Calu3 (cell line): ENCODE measurements at places on chromosomes 6 and 20. TPM values are rescaled to one million over a fixed set of nuclear protein-coding genes. Genes with fewer than 3 reads are reported as not detected.

- H3K27me3 ChIP-seq: no peaks in the 10 kb centered on the region
- no peak for DNase-seq
- H3K4me1 ChIP-seq: no peaks in the 10 kb centered on the region
- no peaks in the 10 kb centered on the region for H3K36me3 ChIP-seq
Measured at GRCh38 chr20:18405826-18406225, 61.0 kb downstream of the DZANK1 start.

DNA sequence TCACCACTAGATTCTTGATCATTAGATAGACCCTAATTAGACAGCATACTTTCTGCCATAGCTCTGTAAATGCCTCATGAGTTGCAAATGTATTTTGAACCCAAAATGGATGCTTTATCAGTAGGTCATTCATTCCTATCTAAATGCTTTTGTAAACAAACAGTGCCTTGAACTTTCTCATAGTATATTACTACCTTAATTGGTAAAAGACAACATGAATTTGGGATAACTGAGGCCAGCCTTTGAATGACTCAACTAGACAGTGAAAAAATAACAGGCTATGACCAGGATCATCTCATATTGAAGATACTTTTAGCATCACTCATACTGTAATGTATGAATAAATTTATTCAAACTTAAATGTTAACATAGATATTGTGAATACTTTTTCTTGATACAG is 37.0 kb upstream of the PRL start:
- no peaks in the 10 kb centered on the region for H3K4me1 ChIP-seq
- H3K36me3 ChIP-seq: no peaks in the 10 kb centered on the region
- no peaks in the 10 kb centered on the region for H3K27me3 ChIP-seq
- no peak overlapping the region for H3K27ac ChIP-seq

- peaks cover 38% of the 10 kb centered on the region for H3K36me3 ChIP-seq
- no peaks in the 10 kb centered on the region for H3K4me1 ChIP-seq
- peak; percentile 47 for DNase-seq
- H3K27me3 ChIP-seq: no peaks in the 10 kb centered on the region
- no peak overlapping the region for H3K27ac ChIP-seq
Measured at GRCh38 chr20:47352332-47353238, 3.9 kb downstream of the ZMYND8 start.

The CST5 gene
- not detected in 2 replicates for total RNA-seq

The ADGB gene
- total RNA-seq: not detected in 2 replicates
